Subcutaneous preadipocyte (primary cell): ENCODE measurements at places on chromosomes 12 and 14. TPM values are rescaled to one million over a fixed set of nuclear protein-coding genes. Genes with fewer than 3 reads are reported as not detected.

Gene RNASE9
- not detected in 2 replicates for total RNA-seq

Gene HOTAIR
- total RNA-seq = not detected in 2 replicates

Gene DYNC1H1
- 507 and 990 TPM in 2 replicates for total RNA-seq

Gene SLC6A12
- total RNA-seq = not detected in 2 replicates

Gene TPPP2
- not detected in 2 replicates for total RNA-seq

Gene SERPINA3
- 0.20 and 1.1 TPM in 2 replicates for total RNA-seq

Gene CMTM5
- not detected in 2 replicates for total RNA-seq

Gene KRT80
- total RNA-seq = under 0.01 TPM in 1 of 2 replicates, not detected in the other
